ENCODE measurements at places on chromosomes 5 and 9.

GRCh38 chr9:87212605-87213021 is 265.3 kb upstream of the GAS1 start:
- no peak for DNase-seq

DNA sequence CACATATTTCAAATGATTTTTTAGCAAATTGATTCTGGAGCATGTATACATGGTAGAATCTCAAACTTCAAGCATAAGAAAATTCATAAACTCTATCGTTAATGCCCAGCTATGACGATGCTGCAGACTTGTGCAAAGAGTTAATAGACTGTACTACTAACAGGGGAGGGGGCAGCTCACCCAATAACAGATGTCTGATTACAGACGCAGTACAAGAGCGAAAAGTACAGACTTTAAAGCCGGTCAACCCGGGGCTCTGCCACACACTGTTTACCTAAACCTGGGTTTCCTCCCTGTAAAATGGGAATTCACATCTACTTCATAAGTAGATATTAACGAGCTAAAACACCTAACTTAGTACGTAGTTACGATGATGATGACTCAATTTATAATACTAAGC is 651 bp downstream of the TRIM23 start:
- DNase-seq: no peak

GRCh38 chr5:57692582-57693487 is 210.2 kb upstream of the ACTBL2 start:
- DNase-seq: no peak

- no peak for DNase-seq
Observed at GRCh38 chr5:8814105-8814504, 731.8 kb downstream of the SEMA5A start.

- no peak for DNase-seq
Observed at GRCh38 chr9:106478727-106479126, 384.2 kb upstream of the ZNF462 start.

- DNase-seq: no peak
Observed at GRCh38 chr5:132011622-132012343, at the start of gene ACSL6. Gene ACSL6 (minus strand): TSS chr5:132011658. CDS start chr5:132011553, 105 bp downstream.

DNA sequence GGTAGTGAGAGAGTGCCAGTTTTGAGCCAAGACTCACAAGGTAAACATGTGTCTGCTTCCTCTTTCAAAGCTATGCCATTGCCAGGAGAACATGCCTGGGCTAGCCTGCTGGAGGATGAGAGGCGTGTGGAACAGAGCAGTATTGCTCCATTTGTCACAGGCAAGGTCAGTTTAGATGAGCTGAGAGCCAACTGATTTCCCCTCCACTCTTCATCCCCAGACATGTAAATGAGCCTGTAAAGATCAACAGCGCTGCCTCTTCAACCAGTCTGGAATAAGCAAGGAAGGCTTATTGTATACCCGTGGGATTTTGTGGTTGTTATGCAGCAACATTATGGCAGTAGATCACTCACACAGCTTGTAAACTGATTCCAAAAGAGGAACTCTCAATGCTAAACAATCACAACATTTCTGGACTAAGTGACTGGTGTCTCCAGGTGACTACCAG is 8.2 kb upstream of the GDNF start:
- DNase-seq: no peak

- no peak for DNase-seq
Observed at GRCh38 chr9:70678153-70678552, 263.7 kb upstream of the KLF9 start.

DNA sequence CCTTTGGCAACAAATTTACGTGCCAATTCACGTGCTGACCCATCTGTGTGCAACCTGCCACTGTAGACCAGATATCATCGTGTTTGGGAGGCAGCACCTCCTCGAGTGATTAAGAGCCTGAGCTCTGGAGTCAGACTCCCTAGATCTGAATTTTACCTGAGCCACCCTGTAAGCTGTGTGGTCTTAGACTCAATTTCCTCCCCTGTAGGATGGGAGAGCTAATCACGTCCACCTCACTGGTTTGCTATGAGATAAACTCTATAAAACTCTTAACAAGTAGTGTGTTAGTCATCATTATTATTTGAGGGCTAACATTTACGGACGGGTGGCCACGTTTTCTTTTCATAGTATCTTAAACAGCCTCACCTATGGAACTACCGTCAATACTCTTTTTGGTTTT is 220.0 kb upstream of the ADAMTSL1 start:
- DNase-seq: no peak

DNA sequence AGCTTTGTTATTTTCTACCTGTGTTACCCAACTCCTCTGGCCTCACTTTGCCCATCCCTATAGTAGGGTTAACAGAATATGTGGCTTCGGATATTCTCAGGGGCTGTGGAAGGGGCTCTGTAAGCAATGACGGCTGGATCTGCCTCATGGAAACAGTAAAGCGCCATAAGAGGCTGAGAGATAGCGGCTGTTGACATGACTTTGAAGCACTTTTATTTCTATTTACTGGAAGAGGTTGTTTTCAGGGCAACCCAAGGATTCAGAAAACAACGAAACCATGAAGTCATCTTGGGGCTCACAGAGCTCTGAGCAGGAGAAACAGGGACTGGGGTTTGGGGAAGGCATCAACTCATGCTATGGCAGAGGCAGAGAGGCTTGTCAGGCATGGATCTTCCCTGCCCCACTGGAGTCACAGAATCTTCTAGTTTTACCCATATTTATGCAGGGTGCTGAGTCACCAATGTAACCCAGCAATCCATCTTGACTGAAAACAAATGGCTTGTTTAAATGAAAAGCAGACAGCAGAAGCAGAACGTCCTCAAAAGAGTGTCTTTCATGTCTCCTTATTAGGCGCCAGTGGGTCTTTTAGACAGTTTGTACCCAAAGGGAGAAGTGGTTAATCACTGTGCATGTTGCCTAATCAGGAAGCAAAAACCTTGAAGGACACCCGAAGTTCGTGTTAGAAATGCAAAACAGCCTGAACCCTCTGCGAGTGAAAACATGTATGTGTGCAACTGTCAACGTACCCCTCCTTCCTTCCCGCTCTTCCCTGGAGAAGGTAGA is 113.0 kb downstream of the COL23A1 start:
- no peak for DNase-seq

DNA sequence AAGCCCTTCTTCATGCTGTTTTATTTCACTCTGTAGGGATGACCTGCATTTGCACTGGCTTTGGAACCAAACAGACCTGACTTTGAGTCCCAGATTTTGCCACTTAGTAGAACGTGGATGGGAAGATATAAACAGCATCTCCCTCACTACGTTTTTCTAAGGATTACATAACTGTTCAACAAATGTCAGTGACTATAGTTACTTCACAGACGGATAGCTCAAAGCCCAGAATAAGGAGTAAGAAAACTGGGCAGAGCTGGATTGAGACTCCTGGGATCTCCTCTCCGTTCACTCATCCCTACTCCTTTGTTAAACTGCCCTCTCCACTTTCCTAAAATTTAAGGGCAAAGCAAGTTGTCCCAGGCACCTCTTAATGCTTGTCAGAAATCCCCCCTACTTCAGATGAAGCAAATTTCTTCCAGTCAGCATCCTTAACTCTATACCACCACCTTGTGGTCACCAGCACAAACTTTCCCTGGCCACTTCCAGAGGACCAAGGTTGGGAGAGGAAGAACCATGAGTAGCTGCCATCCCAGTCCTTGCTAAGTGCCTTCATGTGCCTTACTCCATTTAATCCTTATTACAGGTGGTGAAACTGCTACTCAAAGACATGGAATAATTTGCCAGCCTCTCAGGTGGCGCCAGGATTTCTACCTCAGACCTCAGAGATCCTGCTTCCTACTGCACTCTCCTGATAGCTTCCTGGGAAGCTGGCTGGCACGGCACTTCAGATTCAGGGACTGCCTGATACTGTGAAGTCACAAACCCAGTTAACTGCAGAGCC is 38.4 kb downstream of the EGR1 start:
- DNase-seq: peak; percentile 60

GRCh38 chr9:37046683-37047082 is 12.6 kb upstream of the PAX5 start:
- no peak for DNase-seq

- DNase-seq: no peak
Observed at GRCh38 chr9:118630931-118631595, 738.2 kb downstream of the BRINP1 start.

GRCh38 chr5:145943674-145944121 is 7.3 kb downstream of the SH3RF2 start:
- no peak for DNase-seq

GRCh38 chr5:150422075-150422474 is 9.4 kb upstream of the CD74 start:
- no peak for DNase-seq

DNA sequence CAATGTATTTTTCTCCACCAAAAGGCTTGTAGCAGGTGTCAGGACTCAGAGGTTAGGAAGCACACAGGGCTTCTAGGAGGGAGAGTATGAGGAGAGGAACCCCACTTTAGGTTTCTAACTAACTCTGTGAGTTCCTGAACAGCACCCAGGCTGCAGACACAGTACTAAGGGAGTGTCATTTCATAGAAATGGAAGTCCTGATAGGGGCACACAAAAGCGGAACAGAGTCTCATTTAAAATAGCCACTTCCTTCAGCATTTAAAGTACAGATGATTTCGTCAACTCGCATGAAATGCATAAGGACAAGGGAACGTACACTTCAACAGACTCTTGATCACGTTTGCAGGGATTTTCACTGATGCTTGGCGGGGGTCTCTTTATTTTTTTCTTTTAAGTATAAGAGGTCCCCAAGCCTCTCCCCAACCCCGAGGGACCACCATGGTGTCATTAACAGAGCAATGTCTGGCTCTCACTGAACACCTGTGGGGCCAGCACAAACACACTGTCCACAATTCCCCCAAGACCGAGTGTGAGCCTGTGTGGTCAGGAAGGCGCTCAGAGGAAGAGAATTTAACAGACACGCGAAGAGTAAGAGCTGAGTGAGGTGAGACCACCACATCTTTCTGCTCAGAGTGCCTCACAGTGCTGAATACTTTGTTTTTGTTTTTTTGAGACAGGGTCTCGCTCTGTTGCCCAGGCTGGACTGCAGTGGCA is 82.3 kb downstream of the SECISBP2 start:
- DNase-seq: no peak

- DNase-seq: peak; percentile 89
Observed at GRCh38 chr5:154302161-154302560, 111.6 kb downstream of the GALNT10 start.

DNA sequence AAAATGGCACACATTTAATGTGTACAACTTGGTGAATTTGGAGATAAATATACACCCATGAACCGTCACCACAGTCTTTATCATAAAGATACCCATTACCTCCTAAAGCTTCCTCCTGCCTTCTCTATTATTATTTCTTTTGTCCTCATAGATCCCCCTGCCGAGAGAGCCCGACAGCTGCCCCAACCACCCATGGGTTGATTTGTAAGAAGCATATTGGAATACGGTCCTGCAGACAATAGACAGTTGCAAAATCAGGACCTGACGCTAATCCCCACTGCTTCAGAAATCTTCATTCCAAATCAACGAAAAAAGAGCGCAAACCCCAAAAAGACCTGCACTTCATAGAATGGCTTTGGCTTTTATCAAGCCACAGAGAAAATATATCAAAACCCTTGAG is 697.5 kb downstream of the SEMA5A start:
- no peak for DNase-seq

DNA sequence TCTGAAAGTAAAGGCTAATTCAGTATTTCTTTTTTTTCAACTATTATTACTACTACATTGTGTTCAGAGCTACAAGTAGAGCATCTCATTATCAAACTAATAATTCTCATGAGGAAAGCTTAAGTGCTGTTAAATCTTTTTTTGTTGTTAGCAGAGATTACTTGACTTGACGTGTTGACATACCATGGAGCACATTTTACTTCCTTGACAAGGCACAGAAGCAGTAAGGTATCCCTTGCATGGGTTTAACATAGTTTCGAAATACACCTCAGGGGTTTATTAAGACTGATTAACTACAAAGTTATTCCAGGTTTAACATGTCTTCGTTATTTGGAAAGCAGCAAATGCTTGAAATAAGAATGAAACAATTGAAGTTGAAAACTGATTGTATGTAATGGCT is 7.0 kb downstream of the SPDL1 start:
- DNase-seq: no peak

- DNase-seq: no peak
Observed at GRCh38 chr9:20197976-20198685, 409.3 kb upstream of the SLC24A2 start.

DNA sequence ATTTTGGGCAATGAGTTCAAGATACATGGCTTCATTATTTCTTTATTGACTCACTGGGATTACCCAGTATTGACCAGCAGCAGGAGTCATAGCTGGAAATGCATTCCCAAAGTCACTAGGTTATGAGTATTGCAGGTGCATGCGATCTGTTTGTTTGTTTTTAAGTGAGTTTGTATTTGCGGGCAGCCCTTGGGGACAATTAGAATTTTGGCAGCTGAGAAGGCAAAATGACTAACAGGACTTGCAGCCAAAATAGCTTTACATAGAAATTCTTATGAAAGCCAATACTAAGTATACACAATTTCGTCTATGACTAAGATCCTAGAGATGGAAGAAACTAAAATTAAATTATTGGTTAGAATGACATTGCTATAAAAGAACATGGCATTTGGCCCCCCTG is 18.1 kb upstream of the RGMB start:
- DNase-seq: no peak

DNA sequence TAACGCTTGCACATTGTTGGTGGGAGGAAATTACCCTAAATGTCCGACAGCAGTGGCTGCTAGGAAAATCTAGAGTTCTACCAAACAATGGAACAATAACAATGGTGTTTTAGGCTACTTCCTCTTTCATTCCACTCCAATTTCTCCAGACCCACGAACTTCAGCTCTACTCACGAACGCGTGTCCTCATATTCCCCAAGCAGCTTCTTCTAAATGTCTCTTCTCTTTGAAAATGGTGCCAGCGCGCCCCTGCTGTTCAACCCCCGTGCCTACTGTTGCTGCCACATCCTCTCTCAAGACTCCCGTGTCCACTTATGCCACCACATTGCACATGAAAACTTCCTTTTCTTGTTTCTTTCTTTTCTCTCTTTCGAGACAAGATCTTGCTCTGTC is 25.6 kb downstream of the OR2V2 start:
- no peak for DNase-seq

DNA sequence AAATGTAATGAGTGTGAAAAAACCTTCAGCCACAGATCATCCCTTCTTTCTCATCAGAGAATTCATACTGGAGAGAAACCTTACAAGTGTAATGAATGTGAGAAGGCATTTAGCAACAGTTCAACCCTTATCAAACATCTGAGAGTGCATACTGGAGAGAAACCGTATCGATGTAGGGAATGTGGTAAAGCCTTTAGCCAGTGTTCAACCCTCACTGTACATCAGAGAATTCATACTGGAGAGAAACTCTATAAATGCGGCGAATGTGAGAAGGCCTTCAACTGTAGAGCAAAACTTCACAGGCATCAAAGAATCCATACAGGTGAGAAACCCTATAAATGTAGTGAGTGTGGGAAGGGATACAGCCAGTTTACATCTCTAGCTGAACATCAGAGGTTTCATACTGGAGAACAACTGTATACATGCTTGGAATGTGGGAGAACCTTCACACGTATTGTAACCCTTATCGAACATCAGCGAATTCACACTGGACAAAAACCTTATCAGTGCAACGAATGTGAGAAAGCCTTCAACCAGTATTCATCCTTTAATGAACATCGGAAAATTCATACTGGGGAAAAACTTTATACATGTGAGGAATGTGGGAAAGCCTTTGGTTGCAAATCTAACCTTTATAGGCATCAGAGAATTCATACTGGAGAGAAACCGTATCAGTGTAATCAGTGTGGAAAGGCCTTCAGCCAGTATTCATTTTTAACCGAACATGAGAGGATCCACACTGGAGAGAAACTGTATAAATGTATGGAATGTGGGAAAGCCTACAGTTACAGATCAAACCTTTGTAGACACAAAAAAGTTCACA is 19.2 kb downstream of the ZNF354C start:
- DNase-seq: no peak

All from NCI-H1092 treated with DMSO at 0.1 percent for 48 hours (cell line).